ENCODE measurements at places on chromosomes 2 and 18.

DNA sequence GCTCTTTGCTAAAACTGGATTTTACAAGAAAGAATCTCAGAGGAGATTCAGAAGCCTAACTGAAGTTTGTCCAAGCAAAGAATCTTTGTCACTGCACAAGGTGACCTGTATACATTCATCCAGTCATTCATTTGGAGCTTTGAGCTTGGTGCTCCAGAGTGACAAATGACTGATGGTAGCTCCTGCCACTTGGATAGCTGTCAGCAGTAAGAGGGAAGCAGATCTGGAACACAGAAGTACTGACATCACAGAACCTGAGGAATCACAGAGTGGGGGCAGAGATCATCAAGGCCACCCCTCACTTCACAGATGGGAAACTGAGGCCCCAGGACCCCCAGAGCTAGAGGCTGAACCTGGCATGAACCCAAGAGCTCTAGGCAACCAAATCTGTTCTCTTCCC, 28.8 kb upstream of the IGFBP2 start:
- no peak for DNase-seq

- DNase-seq, result no peak
These were observed 99.4 kb downstream of the NEDD4L start for GRCh38 chr18:58143386-58143785.

DNA sequence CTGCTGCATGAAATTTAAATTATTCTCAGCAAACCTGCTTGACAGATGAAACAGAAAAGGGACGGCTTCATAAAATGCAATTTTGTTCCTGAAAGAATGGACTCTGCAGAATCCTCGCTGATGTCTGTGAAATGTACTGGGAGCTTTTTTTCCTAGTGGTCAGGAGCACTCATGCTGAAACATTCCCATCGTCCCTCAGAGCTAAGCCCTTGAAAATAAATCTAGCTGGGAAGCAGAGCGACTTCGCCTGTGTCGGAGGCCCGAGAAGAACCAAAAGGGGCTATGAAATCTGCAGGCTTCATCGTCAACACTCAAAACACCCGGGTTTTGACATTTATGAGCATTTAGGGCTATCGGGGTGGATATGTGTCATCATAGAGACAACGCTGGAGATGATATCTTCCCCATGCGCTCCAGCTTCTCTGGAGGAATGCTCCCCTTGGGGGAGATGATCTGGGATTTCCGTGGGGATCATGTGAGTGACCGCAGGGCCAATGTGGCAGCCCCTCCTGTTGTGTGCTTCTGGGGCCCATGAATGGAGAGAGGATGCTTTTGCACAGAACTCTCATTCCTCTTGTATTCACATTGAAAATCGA, 182.3 kb downstream of the KLHL29 start:
- DNase-seq, result no peak

GRCh38 chr18:69866212-69866611, 81.5 kb downstream of the CD226 start:
- no peak for DNase-seq

DNA sequence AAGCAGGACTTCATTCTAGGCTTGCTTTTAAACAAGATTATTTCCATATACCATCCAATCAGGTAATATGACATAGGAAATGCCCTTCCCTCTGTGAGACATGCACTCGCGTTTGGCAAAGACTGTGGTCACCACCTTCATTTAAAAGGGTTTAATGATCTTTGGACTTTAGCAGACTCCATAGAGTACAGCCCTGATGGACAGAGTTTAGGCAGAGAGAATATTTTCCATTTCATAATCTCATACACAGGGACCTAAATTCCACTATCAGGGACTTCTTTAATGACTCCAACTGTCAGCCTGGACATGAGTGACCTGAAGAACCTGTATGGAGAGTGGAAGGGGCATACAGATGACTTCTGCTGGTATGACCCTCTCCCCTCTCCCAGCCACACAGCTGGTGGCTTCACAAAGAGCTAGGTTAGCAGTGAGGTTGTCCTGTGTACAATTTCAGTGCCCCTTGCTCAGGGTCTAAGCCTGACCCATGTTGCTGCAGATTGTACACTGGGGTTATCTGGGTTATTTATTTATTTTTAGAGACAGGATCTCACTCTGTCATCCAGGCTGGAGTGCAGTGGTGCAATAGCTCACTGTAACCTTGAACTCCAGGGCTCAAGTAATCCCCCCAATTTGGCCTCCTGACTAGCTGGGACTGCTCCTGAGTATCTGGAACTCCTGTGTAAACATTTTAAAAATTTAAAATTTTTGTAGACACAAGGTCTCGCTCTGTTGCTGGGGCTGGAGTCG, 59.2 kb downstream of the PTPRM start:
- DNase-seq, result no peak

Measured in T-helper 17 cell (primary cell).